Stimulated activated CD8-positive, alpha-beta memory T cell treated with anti-CD3 and anti-CD28 coated beads, Interleukin-15, amount 100 ng/mL, for 1 hour (primary cell): ENCODE measurements at places on chromosomes 6 and 20.

DNA sequence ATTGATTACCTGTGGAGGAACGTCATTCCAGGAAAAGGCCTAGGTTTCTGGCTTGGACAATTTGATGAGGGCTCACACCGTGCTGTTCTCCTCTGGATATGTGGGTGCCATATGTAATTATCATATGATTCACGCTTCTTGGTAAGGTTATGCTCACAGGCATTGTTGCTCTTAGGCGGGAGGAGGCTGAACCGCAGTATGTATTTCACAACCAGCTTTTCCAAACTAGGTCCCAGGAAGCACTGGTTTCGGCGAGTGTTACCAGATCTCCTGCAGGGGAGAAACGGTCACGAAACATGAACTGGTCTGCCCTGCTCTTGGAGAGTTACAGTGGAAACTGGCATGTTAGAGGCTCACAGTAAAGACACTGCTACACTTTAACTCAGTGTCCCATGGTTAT is 793 bp upstream of the FAM50B start:
- DNase-seq: no peak

GRCh38 chr6:158143700-158144099 is 24.4 kb downstream of the SERAC1 start:
- no peak for DNase-seq

DNA sequence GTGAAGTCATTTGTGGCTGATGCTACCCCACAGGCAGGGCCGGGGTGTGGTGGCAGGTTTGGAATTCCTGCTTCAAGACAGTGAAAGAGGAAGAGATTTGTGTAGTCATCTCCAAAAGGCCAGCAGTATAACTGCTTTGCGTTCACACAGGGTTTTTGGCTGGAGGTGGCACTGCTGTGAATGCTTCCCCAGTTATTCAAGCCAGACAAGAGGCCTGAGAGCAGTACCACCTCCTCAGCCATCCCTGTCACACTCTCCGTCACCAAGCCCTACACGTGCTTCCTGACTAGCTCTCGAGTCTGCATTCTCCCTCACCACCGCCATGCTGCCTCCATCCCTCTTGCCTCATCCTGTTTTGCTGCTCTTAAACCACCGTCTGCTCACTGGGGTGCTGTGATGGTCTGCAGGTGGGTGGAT is 23.9 kb downstream of the ARMC2 start:
- DNase-seq: no peak

DNA sequence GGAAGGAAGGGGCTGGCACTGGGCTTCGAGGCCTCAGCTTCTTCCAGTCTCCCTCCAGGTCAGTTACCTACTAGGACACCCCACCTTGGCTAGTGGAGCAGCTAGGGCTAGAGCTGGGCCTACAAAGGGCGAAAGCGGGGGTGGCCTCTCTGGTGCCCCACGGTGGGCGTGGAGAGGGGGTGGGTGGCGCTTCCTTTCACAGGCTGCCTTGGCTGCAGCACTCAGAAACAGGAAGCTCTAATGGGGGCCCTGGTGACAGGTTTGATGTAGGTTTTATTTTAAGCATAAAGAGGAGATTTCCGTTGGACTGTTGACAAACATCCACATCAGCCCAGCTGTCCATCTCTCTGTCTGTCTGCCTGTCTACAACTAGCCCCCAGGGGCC is 13.4 kb downstream of the FAM110A start:
- DNase-seq: no peak

GRCh38 chr6:6915219-6915618 is 192.5 kb upstream of the RREB1 start:
- DNase-seq: no peak

- no peak for DNase-seq
These were observed 36.2 kb upstream of the HBS1L start for GRCh38 chr6:135090819-135091218.

GRCh38 chr20:59647271-59647670 is 42.9 kb downstream of the PHACTR3 start:
- DNase-seq: no peak

GRCh38 chr6:45076217-45076930 is 251.8 kb upstream of the RUNX2 start:
- DNase-seq: no peak

DNA sequence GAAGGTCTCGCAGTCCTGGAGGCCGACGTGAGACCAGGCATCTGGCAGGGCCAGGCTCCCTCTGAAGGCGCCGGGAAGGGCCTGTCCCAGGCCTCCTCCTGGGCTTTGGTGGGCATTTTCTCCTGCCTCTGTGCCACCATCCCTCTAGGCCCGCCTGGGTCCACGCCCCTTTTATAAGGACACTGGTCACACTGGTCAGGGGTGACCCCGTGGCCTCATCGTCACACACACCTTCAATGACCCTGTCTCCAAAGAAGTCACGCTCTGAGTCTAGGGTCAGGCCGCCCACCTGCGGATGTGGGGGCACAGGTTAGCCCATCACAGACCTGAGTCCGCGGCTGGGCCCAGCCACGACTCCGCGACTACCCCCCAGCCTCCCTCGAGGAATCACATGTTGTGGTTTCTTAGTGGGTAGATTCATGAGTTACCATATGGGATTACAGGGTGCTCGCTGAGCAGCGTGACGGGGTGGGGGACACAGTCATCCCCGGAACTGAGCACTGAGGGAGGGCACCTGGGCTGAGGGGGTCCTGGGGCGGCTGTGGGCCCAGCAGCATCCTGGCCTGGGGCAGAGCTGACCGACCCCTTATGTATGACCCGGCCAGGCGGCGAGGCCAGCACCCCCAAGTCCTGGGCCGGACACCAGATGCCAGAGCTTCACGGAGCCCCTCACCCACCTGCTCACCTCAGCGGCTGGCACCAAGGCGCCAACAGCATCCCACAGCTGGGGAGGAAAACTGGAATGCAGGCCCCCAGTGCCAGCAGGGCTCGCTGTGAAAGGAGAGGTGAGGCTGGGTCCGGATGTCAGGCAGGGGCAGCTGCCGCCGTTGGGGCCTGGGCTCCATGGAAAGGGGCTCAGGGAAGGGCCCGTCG is 115.9 kb downstream of the DLL1 start:
- no peak for DNase-seq

GRCh38 chr20:64010711-64011237 is 25.2 kb upstream of the C20orf204 start:
- DNase-seq: no peak

DNA sequence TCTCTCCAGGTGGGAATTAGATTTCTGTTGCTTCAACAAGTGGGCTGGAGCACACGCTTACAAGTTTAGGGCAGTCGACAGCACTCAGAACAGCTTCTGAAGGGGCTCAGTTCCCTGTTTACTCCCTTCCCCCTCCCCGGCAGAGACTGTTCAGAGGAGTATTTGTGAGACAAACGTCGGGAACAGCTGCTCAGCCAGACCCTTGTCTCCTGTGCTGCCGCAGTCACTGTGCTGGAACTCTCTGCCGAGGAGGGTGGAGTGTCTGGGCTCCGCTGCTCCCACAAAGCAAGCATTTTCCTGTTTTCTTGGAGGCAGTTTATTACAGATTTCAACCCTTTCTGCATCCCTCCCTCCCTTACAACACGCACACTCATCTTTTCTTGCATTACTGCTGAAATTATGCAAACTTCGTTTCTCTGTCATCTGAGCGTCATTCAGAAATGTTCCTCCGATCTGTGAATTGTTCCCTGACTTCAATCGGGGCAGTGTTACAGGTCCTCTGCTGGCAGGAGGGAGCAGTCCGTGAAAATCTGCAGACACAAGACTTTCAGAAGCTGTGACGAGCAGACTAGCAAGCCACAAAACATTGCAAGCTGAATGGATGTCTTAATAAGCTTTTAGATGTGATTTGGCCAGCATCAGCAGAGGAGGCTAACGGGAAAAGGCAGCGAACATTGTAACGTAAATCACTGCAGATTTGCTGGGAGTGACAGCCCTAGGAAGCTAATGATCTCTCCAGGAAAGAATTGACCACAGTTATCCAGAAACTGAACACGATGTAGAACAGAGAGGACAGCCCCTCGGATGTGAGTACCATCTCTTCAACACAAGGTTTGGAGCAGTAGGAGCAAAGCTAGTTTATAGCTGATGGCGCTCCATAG is 76.2 kb downstream of the LYRM2 start:
- DNase-seq: no peak

DNA sequence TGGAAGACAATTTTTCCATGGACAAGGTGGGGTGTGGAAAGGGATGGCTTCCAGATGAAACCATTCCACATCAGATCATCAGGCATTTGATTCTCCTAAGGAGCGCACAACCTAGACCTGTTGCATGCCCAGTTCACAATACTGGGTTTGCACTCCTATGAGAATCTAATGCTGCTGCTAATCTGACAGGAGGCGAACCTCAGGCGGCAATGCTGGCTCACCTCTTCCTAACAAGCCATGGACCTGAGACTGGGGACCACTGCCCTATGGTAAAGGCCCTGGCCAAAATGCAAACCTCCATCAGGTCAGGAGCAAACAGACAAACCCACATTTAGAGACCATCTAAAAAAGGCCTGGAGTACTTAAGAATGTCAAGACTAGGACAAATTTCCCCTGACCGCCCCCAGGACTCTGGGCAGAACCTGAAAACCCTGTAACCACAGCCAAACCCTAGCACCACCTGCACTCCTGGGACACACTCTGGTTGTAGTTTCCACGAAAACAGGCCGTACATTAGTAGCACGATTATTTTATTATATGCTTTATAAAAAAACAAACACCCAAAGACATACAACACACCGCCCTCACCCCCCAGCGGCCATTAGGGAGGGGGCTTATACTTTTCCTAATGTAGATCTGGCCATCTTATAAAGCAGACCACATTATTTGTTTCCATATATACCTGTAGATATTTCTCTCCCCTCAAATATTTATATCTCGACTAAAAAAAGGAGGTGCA is 27.3 kb downstream of the SNX5 start:
- no peak for DNase-seq

DNA sequence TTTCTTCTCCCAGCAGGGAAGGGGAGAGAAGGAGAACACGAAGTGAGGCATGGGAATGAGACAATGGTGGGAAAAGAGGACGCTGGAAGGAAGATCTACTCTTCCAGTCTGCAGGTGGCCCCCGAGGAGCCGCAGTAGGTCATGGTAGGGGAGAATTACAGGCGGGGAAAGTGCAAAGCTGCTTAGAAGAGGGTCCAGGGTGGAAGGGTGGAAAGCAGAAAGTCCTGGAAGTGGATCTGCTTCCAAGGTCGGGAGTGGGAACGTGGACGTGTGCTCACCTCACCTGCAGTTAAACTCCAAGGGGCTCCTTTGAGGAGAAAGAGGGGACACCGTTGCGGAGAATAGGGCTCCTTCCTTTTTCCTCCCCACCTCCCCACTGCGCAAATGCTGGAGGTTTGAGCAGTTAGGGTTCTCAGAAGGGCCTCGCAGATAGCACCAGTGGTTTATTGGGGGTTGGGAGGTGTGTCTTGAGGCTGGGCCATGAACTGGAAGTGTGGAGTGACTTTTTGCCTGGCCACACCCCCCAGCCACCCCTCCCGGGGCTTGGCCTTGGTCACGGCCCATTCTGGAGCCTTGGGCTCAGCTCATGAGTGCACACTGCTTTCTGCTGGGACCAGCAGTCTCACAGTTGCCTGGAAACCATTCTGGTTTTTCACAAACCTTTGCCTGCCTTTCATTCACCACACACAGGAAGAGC is 100.4 kb upstream of the MLN start:
- DNase-seq: peak; percentile 29

- DNase-seq: no peak
These were observed 27.8 kb downstream of the PM20D2 start for GRCh38 chr6:89173634-89174033.

DNA sequence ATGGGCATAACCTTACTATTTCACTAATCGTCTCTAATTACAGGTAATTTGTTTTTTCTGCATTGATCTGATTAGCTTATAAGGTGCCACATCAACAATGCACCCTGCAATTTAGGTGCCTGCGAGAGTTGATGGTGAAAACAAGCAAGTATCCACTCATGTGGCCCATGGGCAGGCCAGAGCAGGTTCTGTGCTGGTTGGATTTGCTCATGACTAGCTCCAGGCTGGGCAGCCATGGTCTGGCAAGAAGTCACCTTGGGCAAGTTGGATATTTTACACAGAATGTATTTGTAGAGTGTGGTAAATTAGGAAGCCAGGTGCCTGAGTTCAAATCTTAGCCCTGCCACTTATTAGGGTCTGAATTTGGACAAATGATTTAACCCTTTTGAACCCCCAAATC is 25.3 kb downstream of the RAB44 start:
- no peak for DNase-seq

DNA sequence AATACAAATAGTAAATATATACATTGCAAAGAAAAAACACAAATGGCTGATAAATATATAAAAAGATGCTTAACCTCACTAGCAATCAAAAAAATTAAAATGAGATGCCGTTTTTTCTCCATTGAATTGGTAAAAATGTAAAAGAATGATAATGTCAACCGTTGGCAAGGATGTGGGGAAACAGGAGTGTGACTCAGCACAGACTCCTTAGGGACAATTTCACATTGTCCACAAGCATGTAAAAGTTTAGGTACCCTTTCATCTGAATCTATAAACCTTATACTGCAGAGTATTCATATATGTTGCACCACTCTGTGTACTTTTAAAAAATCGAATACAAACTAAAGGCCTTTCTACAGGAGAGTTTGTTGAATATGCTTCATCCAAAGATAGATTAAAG is 143.1 kb upstream of the RREB1 start:
- no peak for DNase-seq

GRCh38 chr6:150919938-150920337 is 54.4 kb downstream of the MTHFD1L start:
- DNase-seq: no peak

DNA sequence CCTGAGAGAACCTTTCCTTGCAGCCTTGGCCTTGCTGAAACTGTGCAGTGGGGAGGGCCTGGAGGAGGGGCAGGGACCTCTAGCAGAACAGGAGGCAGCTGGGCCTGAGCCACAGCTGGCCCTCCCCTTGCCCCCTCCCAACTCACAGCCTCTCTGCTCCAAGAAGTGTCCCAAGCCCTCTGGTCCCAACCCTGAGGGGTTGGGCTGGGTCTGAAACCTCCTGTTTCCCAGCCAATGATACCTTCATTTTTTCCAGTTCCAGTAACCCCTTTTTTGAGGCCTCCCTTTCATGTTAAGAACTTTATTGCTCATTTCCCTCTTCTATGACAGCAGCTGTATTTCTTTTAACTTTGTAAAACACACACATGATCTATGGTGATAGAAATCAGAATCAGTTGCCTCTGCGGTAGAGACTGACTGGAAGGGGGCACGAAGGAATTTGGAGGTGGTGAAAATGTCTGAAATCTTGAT is 17.9 kb upstream of the ARMC12 start:
- DNase-seq: no peak

GRCh38 chr6:120918137-120918536 is 416.1 kb downstream of the TBC1D32 start:
- DNase-seq: no peak

- DNase-seq: peak; percentile 75
These were observed 5.5 kb downstream of the MDGA1 start for GRCh38 chr6:37691904-37692806.

DNA sequence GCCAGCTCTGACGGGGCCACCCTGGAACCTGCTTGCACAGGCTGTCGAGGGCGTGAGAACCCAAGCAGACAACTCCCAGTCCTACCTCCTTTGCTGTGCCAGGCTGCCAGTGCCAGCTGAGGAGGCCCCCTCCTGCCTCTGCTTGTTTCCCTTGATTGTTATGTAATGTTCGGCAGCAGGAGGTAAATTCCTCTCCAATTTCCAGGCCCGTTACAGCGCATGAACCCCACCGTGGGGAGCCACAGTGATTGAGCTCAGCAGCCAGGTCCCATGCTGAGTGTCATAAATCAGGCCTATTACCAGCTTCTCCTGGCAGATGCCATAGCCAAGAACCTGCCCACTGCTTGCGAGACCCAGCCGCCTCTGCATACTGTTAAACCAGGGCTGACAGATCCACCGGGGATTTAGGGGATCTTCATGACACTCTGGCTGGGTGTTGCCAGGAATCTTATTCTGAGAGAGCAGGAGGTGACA is 320.5 kb downstream of the DHX35 start:
- DNase-seq: no peak

- no peak for DNase-seq
These were observed 301.1 kb downstream of the FOXC1 start for GRCh38 chr6:1910621-1911407.
